Hematopoietic multipotent progenitor cell (in vitro differentiated cells): ENCODE measurements at places on chromosomes 6 and 20. TPM values are rescaled to one million over a fixed set of nuclear protein-coding genes. Genes with fewer than 3 reads are reported as not detected.

- DNase-seq = no peak
Observed at GRCh38 chr6:161481786-161482516, 208.1 kb upstream of the AGPAT4 start.

DNA sequence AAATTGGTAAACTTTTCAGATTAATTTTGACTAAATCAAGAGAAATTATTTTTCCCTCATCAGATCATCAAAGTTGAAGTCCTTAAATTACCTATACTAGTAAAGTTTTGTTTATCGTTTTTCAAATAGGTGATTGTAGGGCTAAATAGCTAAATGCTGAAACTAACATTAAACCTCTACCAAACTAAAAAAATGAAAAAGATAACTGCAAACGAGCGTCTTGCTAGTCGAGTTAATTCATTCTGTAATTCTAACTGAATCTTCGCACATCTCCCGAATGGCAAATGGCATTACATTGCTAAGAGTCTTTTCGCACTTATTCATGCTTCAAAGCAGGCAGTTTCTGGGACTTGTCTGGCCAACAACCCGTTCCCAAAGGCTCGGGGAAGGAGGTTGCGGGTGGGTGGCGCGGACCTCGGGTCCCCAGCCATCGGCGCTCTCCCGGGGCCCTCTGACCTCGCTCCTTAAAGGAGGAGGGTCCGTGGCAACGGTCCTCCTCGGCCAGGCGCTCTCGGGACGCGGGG lies 43.8 kb downstream of the POPDC3 start:
- DNase-seq = peak; percentile 7

DNA sequence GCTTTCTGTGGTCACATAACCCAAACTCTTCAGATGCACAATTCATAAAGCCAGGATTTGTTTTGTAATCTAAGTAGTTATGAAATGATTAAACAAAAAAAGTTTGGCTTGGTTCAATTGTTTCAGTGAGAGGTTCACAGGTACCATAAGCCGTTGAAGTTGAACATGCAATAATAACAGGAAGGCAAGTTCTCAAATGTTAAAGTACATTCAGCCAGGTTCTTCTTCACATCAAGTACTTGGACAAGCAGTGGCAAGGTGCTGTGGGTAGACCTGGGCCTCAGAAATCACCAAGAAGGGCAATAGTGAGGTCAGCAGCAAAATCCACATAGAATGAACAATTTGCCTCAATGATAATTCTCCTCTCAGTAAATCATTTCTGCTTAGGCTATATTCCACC lies 175.5 kb downstream of the EPM2A start:
- DNase-seq = no peak

- DNase-seq = no peak
Observed at GRCh38 chr6:37083243-37084138, 78.0 kb downstream of the FGD2 start.

DNA sequence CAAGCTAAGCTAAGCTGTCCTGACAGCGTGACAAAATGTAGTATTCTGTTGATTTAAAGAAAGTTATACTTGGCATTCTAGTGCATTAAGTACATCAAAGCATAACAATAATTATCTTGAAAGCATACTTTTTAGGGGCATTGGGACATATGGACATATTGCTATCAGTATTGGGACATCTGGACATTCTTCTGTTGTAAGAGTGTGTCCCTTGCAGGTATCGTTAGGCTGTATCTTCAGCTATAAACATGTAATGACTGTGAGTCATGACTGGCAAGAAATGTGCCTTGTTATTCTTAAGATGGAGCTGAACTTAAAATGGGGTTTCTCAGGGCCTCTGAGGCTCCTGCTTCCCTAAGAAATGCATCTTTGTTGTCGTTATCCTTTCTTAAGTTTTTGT lies 74.3 kb downstream of the ADGB start:
- DNase-seq = no peak

DNA sequence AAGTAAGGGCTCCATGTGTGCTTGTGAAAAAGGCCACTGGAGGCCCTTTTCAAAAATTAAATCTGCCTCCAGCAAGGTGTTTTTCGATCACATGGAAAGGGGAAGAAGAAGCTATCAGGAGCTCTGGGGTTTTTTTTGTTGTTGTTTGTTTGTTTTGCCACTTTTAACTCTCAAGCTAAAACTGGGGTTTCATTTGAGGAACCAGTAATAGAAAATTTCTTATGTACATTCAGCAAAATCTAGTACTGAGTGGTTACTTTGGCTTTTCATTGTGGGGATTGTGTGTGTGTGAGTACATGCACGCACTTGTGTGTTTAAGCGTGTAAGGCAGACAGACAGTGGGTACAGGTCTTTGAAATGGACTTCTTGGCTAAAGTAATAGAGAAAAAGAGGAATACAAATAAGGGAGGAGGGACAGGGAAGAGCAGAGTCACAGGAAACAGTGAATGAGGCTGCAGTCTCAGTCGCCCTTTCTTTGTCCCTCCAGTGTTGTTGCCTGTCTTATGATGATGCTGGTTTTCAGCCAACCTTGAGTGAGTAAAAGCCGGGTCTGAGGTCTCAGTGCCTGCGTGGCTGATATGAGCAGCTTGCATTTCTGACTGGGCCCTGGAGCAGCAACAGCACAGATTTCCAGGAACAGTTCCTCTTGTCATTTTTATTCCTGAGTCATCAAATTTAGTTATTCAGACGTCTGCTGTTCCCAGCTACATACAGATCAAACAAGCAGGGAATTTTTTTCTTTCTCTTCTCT lies 26.2 kb downstream of the SLC16A10 start:
- peak; percentile 25 for DNase-seq

GRCh38 chr20:60760256-60761000 lies 491.6 kb upstream of the CDH4 start:
- no peak for DNase-seq

DNA sequence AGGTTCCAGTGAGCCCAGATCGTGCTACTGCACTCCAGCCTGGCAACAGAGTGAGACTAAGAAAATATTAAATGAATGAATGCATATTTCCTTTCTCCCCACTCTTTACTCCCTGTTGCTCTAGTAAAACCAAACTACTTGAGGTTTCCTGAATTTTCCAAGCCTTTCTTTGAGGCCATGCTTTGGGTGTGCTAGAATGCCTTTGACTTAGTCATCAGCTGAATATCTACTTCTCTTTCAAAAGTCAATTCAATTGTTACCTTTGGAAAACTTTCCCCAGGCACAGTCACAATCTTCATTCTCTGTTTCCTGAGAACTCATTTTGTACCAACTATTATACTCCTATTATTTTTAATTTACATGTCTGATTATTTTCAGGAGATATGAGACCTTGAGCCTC lies 27.5 kb upstream of the CEP85L start:
- DNase-seq = no peak

DNA sequence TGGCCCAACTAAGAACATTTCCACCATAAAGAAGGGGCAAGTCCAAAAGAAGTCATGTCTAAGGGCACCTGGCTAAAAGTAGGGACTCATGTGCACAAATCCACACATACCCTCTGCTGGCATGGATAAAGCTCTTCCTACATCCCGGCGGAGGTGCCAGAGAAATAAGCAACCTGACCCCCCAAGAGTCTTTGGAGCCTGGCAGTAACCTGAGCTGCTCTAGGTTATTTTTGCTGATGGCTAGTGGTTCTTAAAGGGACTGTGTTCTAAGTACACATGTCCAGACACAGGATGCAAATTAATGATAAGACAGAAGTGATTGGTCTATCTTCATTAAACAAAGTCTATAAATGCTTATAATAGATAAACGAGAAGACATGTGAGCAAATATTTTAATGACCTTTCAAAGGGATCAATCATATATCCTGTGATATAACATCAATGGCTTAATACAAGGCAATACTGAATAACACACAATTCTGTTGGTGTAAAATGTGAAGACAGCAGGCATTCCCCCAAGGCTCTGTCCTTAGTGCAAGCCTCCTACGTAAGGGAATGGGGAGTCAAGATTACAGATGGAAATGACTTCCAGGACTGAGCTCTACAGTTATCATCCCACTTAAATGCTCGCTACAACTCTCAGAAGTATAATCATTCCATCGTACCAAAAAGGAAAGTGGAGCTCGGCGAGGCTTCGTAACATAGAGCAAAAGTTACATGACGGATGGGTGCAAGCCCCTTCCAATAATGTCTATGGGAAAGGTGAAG lies 52.5 kb downstream of the HIVEP2 start:
- no peak for DNase-seq

GRCh38 chr6:123515715-123516114 lies 121.0 kb downstream of the TRDN start:
- DNase-seq = no peak

GRCh38 chr6:107750176-107750797 lies 73.8 kb downstream of the SCML4 start:
- DNase-seq = no peak

DNA sequence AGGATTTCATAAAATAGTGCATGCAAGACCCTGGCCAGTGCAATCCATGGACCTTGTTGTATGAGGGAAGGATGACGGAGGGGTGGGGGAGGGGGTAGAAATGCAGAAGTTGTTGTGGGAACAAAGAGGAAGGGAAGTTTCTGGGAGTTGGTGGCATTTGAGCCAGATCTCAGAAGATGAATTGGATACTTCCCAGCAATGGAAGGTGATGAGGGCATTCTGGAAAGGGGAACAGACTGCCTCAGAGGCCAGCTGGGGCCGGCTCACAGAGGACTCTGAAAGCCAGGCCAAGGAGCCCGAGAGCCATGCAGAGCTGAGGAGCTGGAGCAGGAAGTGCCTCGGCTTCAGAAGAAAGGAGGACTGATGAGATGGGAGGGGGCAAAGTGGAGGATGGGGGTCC lies 2.7 kb downstream of the TMEM74B start:
- DNase-seq = no peak

DNA sequence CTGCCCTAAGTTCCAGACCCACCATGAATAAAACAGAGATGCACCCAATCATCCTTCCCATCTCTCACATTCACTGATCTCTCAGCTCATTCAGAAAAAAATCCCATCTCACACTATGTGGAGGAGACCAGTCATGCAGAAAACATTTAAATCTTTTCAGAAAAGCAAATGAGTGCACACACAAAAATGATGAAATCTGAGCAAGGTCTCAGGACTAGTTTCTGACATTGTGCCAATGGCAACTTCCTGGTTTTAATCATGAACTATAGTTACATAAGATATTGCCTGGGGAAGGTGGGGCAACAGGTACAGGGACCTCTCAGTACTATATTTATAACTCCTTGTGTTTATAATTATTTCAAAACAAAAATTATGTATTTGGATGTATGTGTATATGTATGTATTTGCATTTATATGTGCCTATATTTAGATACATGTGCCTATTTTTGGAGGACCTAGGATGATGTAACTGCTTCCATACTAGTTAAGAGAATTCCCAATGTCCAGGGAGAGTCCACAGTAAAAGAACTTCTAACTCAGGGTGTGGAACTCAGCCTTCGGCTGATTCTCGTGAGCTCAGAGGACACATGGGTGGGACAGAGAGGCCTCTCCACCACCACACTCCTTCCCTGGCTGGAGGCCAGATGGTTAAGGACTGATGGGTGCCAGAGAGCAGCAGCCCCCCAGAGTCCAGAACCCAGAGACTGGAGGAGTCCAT lies 71.7 kb upstream of the MAP3K4 start:
- no peak for DNase-seq

The FOXS1 gene
- not detected for total RNA-seq

The PTK6 gene
- total RNA-seq = under 0.01 TPM

The TSPO2 gene
- not detected for total RNA-seq

The TNNC2 gene
- 1.1 TPM for total RNA-seq

The PDYN gene
- total RNA-seq = not detected

The OTOR gene
- total RNA-seq = not detected

The DNAH8 gene
- not detected for total RNA-seq

The TREML2 gene
- total RNA-seq = 8.1 TPM

The ZNF318 gene
- total RNA-seq = 6.7 TPM

The HLA-DMB gene
- total RNA-seq = 71.6 TPM
